Tibial nerve (tissue), 4 donors: ENCODE measurements at places on chromosomes 12 and 14. TPM values are rescaled to one million over a fixed set of nuclear protein-coding genes. Genes with fewer than 3 reads are reported as not detected.

DNA sequence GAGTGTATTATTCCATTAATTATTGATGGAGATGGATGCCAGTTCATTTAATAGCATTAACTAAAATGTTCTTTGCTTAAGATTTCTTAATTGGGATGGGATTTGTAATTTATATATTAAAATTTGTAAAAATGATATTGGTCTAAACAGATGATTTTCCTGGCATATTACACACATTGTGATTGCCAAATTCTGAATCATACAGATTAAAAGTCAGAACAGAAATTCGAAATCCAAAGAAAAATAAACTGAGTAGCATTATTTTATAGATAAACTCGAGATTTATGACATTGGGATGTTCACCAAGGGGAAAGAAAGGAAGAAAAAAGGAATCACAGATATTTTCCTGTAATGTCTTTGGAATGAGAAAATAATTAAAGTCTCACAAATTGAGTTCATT is 481.1 kb downstream of the CCER1 start:
- H3K36me3 ChIP-seq, result no peaks in the 10 kb centered on the region
- H3K4me3 ChIP-seq, result no peak overlapping the region
- no peaks in the 10 kb centered on the region for H3K4me1 ChIP-seq
- no peak for DNase-seq

SLC24A4 gene
- total RNA-seq, result 8.0 TPM

SYT1 gene
- 1.8 TPM for total RNA-seq

SSPN gene
- 54.4 TPM for total RNA-seq

PLEKHA5 gene
- 21.4 TPM for total RNA-seq
